ENCODE measurements at places on chromosomes 4 and X.
A peak's percentile ranks its signal among the peaks of the same experiment; 100 is the strongest.

DNA sequence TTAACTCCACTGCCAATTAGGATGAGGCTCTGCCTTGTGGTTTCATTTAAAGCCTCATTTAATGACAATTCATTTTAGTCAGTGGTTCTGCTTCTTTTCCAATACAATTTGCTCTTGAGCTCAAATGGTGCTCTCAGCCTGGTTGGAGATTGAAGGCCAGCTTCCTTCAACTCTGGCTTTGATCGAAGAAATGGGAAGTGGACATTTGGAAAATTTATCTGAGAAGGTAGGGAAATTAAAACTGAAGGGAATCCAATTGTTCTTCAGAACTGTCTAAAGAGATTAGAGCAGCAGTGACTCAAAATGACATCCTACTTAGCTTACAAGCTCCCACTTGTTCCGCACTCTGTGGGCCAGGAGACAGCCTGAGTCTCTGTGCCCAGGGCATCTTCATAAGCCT is 206.8 kb downstream of the SMARCA1 start:
- no peak for DNase-seq

DNA sequence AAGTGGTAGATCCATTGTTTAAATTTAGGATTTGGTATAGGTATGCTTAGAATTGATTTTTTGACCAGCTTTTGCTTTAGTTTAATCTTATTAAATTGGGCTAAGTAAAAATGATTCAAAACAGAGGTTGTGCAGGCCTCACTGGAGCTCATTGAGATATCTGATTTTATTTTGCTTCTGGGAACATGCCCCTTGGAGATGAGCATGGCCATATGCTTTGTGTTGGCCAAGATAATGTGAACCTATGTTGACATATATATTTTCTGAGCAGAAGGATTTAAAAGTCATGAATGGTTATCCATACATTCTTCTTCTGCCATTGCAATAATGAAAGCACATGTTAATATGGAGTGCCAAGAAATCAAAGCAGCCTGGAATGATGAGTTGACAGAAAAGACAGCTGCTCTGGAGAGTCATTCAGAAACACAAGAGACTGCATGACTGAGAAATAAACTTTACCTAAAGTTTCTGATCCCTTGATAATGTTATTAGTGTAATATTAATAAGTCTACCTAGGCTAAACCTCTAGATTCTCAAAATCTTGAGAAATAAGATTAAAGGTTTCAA is 489.7 kb upstream of the GNPDA2 start:
- no peak for DNase-seq

DNA sequence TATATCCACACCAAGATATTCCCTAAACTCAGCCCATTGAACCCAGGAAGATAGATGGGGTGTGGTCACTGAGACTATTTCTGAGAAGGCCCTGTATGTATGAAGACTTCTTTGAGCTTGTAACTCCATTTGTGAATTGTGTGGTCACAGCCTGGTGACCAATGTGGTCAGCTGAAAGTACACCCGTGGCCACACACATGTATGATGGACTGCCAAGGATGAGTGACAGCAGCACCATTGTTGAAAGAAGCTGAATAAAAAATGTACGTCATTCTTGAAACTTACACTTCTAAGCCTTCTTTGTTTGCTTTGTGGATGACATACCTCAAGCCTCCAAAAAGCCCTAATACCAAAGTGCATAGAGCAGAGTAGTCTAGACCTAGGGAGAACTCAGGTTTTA is 581.4 kb downstream of the RAB28 start:
- DNase-seq = no peak

GRCh38 chr4:125225806-125226205 is 88.9 kb upstream of the FAT4 start:
- no peak for DNase-seq

GRCh38 chr4:81427344-81427821 is 44.3 kb downstream of the RASGEF1B start:
- DNase-seq = no peak

DNA sequence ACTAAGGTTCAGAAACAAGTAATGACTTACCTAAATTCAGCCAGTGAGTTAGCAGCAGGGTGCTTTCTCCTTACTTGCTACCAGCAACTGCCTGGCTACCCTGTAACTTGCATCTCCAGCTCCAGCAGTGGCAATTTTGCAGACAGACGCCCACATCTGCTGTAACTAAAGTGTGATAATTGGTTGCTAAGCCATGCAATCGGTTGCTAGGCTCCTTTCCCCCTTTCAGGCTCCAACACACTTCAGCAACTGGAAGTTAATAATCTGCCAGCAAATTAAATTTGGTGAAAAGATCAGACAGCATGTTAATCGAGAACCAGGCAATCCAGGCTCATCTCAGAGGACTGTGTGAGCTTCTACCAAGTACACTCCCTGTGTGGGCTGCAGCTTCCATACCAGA is 24.2 kb upstream of the ARHGEF9 start:
- no peak for DNase-seq

- peak; percentile 45 for DNase-seq
These were observed at the start of gene RNF212 for GRCh38 chr4:1113311-1114009. RNF212 (minus strand) TSS chr4:1113564; CDS start chr4:1113464, 100 bp downstream.

DNA sequence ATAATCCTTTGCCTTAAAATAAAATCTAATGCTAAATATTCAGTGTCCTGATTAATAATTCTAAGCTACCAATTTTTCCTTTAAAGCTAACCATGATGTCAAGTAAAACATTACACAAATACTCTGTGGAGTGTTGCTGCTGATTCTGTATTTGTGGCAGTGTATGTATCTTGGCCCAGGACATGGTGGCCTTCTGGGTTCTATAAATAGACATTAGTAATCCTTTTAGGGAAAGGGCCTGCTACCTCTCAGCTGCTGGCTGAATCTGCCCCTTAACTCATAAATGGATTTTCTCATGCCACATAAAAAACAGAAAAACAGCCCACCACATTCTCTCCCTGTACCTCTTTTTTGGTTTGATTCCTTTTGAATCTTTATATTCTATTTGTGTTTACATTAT is 1.2 kb upstream of the XK start:
- DNase-seq = no peak

DNA sequence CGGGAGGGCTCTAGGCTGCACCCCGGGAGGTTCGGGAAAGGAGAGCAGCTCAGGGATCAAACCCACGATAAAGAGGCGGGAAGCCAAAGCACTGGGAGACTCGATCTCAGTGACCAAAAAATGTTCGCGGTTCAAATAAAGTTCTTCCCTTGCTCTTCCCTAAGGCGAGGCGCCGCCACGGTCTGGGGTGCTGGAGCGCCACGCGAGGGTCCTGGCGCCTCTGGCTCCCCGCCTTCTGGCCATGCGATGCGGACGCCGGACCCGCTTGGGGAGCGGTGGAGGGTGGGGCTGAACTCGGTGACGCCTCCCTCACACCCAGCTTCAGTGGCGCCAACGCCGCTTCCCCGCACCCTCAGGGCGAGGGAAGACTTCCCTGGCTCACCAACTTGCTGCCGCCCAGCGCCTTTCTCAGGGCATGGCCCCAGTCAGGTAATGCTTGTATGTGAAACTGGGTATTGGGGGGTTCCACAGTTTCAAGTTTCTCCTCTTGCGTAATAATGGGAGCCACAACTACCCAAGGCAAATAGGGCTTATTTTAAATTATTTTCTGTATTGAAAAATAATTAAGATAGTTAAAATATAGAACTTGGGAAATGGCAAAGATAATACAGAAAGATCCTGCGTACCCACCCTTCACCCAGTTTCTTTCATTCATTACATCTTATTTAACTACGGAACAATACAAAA is at the start of gene QRFPR:
Gene QRFPR, minus strand, starts transcription at position 243 of the 687 bp plus-strand sequence. CDS start 371 bp downstream, outside the sequence.
- peak; percentile 24 for DNase-seq

GRCh38 chr4:75633846-75634245 is 3.5 kb upstream of the CDKL2 start:
- DNase-seq = no peak

DNA sequence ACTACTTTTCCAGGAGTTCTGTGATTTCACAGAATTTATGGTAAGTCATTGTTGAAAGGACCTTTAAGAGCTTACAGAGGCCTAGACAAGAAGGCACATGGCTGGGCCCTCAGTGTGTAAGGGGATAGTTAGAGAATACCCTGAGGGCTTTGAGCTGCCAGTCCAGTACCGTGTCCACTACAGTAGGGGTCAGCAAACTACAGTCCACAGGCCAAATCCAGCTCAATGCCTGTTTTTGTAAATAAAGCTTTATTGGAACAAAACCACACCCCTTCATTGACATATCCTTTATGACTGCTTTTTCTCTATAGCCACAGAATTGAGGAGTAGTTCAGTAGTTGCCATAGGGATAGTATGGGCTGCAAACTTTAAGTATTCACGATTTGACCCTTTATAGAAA is 176.2 kb downstream of the MID1 start:
- DNase-seq = no peak

GRCh38 chrX:38438321-38438720 is 85.9 kb downstream of the OTC start:
- no peak for DNase-seq

DNA sequence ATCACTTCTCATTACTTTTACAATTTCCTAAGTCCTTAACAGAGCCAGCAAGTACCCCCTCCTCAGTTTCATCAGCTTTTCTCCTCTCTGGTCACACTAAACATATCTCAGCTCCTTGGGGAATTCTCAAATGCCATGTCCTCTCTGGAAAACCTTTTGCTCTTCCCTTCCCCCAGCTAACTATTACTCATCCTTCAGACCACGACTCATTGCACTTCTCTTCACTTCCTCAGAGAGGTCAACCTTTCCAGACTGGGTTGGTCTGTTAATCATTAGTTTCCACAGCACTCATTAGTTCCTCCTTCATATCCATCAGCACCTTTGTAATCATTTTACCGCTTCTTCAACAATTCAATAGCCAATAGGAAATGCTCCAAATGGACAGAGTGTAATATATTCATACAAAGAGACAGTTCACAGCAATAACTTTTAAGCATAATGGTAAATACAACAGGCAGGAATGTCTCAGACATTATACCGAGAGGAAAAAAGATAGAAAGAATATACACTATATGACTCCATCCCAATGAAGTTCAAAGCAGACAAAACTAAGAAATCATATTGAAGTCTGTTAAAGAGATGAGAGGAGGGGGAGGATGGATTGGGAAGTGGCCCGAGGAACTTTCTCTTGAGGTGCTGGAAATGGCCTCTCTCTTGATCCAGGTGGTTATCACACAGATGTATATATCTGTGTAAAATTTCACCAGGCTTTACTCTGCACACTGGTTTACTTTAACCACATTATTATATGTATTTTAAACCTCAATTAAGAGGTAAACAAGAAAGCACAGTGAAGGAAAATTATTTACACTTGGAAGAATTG is 39.6 kb downstream of the DDX60L start:
- DNase-seq = no peak

GRCh38 chrX:68896581-68896980 is 67.8 kb downstream of the EFNB1 start:
- no peak for DNase-seq

GRCh38 chr4:105145903-105146275 is 787 bp upstream of the TET2 start:
- peak; percentile 60 for DNase-seq

DNA sequence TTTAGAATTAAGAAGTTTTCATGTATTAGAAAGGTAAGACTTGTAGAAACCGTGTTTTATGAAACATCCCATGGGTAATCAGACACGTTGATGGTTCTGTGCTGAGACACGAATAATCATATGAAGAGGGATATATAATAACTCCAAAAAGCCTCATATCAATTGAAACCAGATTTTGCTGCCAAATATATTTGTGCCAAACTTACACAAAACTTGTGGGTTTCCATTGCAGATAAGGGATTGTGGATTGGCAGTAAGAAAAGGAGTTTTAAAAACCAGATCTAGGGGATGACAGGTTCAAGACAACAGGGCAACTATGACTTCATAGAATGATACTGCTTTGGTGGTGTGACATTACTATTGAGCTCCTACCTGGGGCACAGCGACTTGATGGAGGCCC is 616.1 kb downstream of the BCOR start:
- DNase-seq = no peak

DNA sequence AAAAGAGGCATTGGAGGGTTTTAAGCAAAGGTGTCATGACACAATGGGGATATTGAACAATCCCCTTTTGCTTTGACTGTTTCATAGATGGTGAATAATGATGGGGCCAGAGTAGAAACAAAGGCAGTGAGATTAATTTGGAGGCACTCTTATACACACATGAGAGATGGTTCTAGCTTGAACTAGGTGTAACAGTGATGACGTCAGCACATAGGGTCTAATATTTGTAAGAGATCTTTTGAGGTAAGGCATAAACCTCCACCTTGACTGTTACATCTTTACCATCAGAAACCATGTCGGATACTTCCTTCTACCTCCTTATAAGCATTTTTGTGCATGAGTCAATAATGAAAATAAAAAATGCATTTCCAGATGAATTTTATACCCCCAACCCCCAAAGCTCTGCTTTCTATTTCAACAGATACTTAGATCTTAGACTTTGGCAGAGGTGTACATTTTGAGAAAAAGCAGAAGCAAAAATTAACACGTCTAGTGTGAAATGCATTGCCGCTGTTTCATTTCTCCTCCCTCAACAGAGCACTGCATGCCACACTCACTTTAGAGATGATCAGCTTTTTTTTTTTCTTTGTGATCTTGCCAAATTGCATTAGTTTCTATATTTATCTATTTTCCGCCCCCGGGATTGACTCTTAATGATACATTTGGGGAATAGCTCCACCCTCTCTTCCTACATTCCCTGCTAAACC is 87.2 kb downstream of the HS3ST1 start:
- DNase-seq = no peak

DNA sequence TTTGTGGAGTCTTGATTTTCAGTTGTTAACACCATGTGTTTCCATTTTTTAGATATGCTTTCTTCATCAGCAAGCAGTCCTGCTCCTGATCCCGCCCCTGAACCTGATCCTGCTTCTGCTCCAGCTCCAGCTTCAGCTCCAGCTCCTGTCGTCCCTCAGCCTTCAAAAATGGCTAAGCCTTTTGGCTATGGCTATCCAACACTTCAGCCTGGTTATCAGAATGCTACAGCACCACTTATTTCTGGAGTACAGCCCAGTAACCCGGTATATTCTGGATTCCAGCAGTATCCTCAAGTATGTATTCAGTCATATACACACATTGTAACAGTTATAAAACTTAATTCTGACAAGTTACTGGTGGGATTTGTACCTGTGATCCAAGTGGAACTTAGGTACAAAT is 60.9 kb downstream of the SEC24B start:
- no peak for DNase-seq

GRCh38 chrX:69896046-69896445 is 153.7 kb downstream of the AWAT2 start:
- no peak for DNase-seq

DNA sequence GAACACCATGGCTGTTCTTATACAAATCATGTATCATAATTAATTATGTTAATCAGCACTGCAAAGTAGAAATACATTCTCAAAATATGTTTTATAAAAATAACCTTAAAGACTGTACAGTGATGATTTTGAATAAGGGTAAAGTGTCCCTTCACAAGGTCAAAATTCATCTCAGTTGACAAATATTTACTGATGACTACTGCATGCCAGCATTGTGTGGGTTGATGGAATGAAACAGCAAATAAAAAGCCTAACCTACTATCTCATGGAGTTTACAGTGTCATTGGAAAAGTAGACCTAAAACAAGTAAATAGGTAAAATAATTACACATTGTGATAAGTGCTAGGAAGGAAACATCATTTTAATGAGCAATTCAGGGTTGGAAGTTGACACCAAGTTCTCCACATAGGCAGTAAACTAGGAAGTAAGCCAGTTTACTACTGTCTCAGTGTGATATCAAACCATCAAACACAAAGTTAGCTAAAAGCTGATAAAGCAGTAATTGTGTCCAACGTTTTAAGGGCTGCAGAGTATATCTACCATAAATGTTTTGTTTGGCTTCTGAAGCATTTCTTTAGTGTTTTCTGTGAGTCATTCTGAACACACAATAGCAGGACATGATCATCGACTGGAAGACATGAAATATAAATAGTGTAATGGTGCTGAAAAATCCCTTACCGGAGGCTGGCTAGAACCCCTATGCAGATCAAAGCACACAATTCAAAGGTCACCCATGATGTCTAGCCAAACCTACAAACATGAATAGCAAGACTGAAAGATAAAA is 221.8 kb downstream of the DACH2 start:
- DNase-seq = no peak

All from activated T-cell treated with anti-CD3 and anti-CD28 coated beads, Interleukin-2, amount 50 U/mL, for 48 hours (primary cell).